Bronchus fibroblast of lung (primary cell): ENCODE measurements at places on chromosomes 16 and 17. TPM values are rescaled to one million over a fixed set of nuclear protein-coding genes. Genes with fewer than 3 reads are reported as not detected.

Gene TAC4
- total RNA-seq = not detected in 2 replicates

Gene CDT1
- total RNA-seq = 64.8 and 67.1 TPM in 2 replicates

Gene ITGB4
- under 0.01 and 0.30 TPM in 2 replicates for total RNA-seq

Gene SPECC1
- total RNA-seq = 11.6 and 13.1 TPM in 2 replicates

Gene DPEP1
- total RNA-seq = 0.15 and 0.34 TPM in 2 replicates

Gene KRT222
- total RNA-seq = not detected in 2 replicates

Gene NPB
- 1.3 TPM in 2 replicates for total RNA-seq

Gene ABAT
- 1.2 and 1.3 TPM in 2 replicates for total RNA-seq

Gene TBX4
- 3.0 and 3.5 TPM in 2 replicates for total RNA-seq

Gene GPRC5B
- 3.2 and 3.7 TPM in 2 replicates for total RNA-seq

Gene MRTFB
- total RNA-seq = 3.6 and 3.9 TPM in 2 replicates

Gene TBC1D3
- not detected in 2 replicates for total RNA-seq

Gene CALCOCO2
- 24.7 and 34.5 TPM in 2 replicates for total RNA-seq

Gene STX1B
- total RNA-seq = 0.50 and 1.2 TPM in 2 replicates
